ENCODE measurements at places on chromosomes 2 and 18. TPM values are rescaled to one million over a fixed set of nuclear protein-coding genes. Genes with fewer than 3 reads are reported as not detected.

The CERKL gene
- total RNA-seq: 0.15 TPM

The OTOS gene
- total RNA-seq: 1.2 TPM

The GALNT14 gene
- total RNA-seq: 0.66 TPM

The ADD2 gene
- not detected for total RNA-seq

The TMEM247 gene
- not detected for total RNA-seq

The IL18RAP gene
- total RNA-seq: not detected

The NAGK gene
- 70.8 TPM for total RNA-seq

The VIT gene
- total RNA-seq: 2.3 TPM

The VWC2L gene
- not detected for total RNA-seq

The FOXI3 gene
- not detected for total RNA-seq

The SDC1 gene
- total RNA-seq: 57.6 TPM

The CCDC141 gene
- 0.29 TPM for total RNA-seq

The TDRD15 gene
- not detected for total RNA-seq

The NEUROD1 gene
- total RNA-seq: not detected

The SLC8A1 gene
- total RNA-seq: 80.3 TPM

The PAX8 gene
- 1.5 TPM for total RNA-seq

The NDC80 gene
- total RNA-seq: 1.7 TPM

The COL4A3 gene
- total RNA-seq: 0.17 TPM

The SIX2 gene
- not detected for total RNA-seq

The MRPL53 gene
- 48.0 TPM for total RNA-seq

The SIX3 gene
- not detected for total RNA-seq

The ALLC gene
- total RNA-seq: not detected

The TTN gene
- total RNA-seq: 0.50 TPM

The LOXHD1 gene
- not detected for total RNA-seq

The ZNF2 gene
- 13.1 TPM for total RNA-seq

The SLC40A1 gene
- total RNA-seq: 73.1 TPM

The SNORC gene
- 0.29 TPM for total RNA-seq

The ZSWIM2 gene
- not detected for total RNA-seq

The CLEC4F gene
- not detected for total RNA-seq

The RAPGEF4 gene
- 0.66 TPM for total RNA-seq

The FZD7 gene
- 82.4 TPM for total RNA-seq

The CCBE1 gene
- total RNA-seq: 69.4 TPM

The HEATR5B gene
- 18.7 TPM for total RNA-seq

The SCYGR4 gene
- total RNA-seq: not detected

The COL3A1 gene
- total RNA-seq: 3,379 TPM

The TMEM198 gene
- 2.3 TPM for total RNA-seq

The EMILIN1 gene
- total RNA-seq: 366 TPM

The TLX2 gene
- total RNA-seq: 0.58 TPM

The CHRND gene
- total RNA-seq: not detected

The EFEMP1 gene
- total RNA-seq: 627 TPM

The C1QL2 gene
- total RNA-seq: not detected

The PGAP1 gene
- total RNA-seq: 11.3 TPM

Data from smooth muscle cell of trachea (primary cell).